ENCODE measurements at places on chromosomes 2 and 18.

- no peak for DNase-seq
Observed at GRCh38 chr2:15909157-15909556, 31.2 kb upstream of the MYCN start.

GRCh38 chr2:110124939-110125691 is 9.5 kb upstream of the MALL start:
- no peak for DNase-seq

DNA sequence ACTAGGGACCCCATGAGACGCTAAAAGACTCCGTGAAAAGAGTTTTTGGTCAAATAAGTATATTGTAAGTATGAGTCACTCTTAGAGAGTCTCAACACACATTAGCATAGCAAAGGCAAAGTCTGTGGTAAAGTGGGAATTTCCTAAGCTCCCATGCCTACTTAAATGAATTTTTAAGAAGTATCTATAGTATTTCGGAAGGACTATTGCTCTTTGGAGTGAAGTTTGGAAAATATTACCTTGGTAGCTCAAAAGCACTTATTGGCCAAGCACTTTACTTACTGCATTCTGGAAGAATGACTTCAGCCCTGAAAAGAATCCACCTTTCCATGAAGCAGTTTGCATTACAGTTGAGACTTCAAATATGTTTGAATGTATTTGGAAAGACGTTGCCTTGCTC is 57.1 kb downstream of the CAVIN2 start:
- no peak for DNase-seq

- DNase-seq = no peak
Observed at GRCh38 chr18:74479486-74480148, 16.5 kb upstream of the CNDP2 start.

DNA sequence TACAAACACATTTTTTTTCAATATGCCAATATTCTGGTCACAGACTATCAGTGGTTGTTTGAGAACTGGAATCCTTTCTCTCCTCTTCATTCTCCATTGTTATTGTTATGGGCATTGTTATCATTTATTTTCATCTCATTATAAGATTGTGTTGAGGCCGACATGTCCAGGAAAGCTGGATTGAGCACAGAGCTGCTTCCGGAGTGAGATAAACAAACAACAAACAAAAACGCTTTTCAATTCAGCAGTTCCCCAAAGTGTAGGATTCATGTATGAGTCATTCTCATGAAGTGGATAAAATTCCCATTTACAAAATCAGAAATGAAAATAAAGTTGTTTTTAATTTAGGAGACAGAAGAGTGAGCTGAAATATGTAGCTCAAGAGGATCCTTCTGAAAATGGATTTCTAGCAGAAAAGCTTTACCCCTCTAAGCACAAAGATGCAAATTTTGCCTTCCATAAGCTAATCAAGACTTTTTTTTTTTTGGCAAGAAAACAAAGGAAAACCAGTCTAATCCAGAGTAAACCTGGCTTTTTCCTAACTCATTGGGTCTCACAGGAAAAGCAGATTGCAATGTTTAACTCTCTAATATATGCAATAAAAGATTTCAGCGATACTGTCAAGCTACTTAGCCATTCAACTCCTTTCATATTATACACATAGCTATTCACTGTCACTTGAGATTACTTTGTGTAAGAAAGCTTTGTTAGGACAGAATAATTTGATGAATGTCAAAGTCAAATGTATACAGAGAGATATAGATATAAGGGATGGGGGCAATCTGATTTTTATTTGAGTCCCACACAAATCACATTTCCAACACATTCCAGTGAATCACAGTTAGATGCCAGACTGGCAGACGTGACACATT is 1441.7 kb upstream of the CELF4 start:
- DNase-seq = no peak

GRCh38 chr2:47065343-47065742 is 89.8 kb downstream of the STPG4 start:
- no peak for DNase-seq

DNA sequence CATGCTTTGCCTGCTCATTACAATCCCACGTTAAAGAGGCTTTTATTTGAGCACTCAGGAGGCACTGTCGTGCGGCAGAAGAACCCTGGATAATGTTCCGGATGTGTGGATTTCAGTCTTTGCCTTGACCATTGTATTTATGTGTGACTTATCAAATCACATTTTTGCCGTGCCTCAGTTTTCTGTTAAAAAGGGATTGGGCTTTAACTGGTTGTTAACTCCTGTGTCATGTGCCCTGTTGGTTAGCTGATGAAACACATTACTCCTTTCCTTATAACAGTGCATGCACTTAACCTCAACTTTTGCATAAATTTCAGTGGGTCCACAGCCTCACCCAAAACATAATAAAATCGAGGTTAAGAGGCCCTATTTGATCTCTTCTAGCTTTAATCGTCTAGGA is 52.7 kb downstream of the NAB1 start:
- no peak for DNase-seq

DNA sequence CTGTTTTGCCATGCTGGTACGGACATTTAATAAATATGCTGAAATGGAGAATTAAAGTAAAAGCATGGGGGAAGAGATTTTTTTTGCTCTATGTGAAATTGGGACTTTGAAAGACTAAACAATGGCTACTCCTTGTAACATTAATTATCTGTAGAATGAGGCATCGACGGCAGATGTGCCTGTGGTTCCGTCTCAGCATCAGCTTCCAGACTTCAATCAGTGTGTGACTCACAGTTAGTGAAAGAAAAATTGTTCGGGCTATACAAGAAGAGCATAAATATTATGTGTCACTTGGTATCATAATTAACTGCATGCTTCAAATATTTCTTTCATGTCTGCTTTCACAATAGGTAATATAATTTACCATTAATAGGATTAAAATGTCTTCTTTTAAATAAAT is 117.0 kb upstream of the SMIM21 start:
- DNase-seq = no peak
